ENCODE measurements at places on chromosomes 7 and 10. TPM values are rescaled to one million over a fixed set of nuclear protein-coding genes. Genes with fewer than 3 reads are reported as not detected.

The LIPK gene
- not detected for total RNA-seq

The TFR2 gene
- 1.0 TPM for total RNA-seq

The RASA4B gene
- 2.6 TPM for total RNA-seq

The SPDYE18 gene
- not detected for total RNA-seq

The SEC31B gene
- total RNA-seq: 2.6 TPM

The CRYGN gene
- not detected for total RNA-seq

The NACAD gene
- total RNA-seq: 1.0 TPM

The AGR2 gene
- total RNA-seq: 3.1 TPM

The STEAP4 gene
- total RNA-seq: 3.7 TPM

The EZH2 gene
- total RNA-seq: 16.2 TPM

The DNAH11 gene
- total RNA-seq: under 0.01 TPM

The PTPRZ1 gene
- total RNA-seq: 4.7 TPM

The HOXA10 gene
- total RNA-seq: 13.6 TPM

The NUTM2A gene
- 1.0 TPM for total RNA-seq

The VKORC1L1 gene
- 15.7 TPM for total RNA-seq

The MYOF gene
- total RNA-seq: 45.4 TPM

The LIPM gene
- total RNA-seq: under 0.01 TPM

The CPED1 gene
- 14.6 TPM for total RNA-seq

The MARCHF5 gene
- total RNA-seq: 10.4 TPM

The PMS2 gene
- total RNA-seq: 12.0 TPM

The NPSR1 gene
- total RNA-seq: 1.6 TPM

The MRLN gene
- 156 TPM for total RNA-seq

The COL13A1 gene
- total RNA-seq: 13.0 TPM

The LRRN3 gene
- 5.2 TPM for total RNA-seq

The TAS2R3 gene
- total RNA-seq: 3.7 TPM

The ACSM6 gene
- not detected for total RNA-seq

The VWA2 gene
- total RNA-seq: not detected
